ENCODE measurements at places on chromosomes 5 and 9. TPM values are rescaled to one million over a fixed set of nuclear protein-coding genes. Genes with fewer than 3 reads are reported as not detected.

Gene TMEM171
- total RNA-seq: not detected

Gene OR13C2
- not detected for total RNA-seq

Gene DND1
- 0.34 TPM for total RNA-seq

Gene ADCY2
- total RNA-seq: 0.32 TPM

DNA sequence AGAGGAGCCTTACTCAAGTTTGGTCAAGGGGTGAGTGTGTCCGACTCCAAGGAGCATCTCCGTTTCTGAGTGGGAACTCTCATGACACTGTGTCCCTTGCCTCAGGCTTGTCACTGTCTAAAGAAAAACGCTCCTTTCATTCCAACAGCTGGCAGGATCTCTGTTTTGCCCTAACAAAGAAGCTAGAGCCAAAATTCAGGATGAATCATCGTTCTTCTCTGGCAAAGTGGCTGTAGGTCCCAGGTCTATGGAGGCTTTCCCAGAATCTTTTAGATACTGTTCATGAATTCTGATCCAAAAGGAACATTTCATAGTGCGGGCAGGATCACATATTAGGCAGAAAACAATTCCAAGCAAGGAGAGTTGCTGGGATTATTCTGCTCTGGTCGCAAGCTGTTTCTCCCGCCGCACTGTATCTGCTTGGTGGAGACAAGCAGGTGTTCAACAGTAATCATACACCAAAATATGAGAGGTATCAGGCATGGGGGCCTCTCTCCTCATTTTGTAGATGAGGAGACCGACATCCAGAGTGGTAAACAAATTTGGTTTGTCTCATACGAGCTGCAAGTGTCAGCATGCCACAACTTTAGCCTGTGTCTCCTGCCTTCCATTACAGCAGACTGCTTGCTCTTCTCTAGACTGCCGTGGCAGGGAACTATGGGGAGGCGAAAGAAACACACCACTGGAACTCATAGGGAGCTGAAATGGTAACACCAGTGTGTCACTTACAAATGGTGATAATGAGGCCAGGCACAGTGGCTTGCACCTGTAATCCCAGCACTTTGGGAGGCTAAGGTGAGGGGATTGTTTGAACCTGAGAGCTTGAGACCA lies 72.6 kb downstream of the ENTREP1 start:
- no peak for DNase-seq

GRCh38 chr5:170273968-170274710 lies 23.4 kb downstream of the LCP2 start:
- no peak for DNase-seq

GRCh38 chr9:4852419-4852818 lies 59.7 kb downstream of the RCL1 start:
- DNase-seq: no peak

- DNase-seq: peak; percentile 66
Measured at GRCh38 chr5:141476132-141476911, 556 bp downstream of the PCDHGC3 start.

- DNase-seq: no peak
Measured at GRCh38 chr9:90105773-90106172, 501.0 kb downstream of the GADD45G start.

DNA sequence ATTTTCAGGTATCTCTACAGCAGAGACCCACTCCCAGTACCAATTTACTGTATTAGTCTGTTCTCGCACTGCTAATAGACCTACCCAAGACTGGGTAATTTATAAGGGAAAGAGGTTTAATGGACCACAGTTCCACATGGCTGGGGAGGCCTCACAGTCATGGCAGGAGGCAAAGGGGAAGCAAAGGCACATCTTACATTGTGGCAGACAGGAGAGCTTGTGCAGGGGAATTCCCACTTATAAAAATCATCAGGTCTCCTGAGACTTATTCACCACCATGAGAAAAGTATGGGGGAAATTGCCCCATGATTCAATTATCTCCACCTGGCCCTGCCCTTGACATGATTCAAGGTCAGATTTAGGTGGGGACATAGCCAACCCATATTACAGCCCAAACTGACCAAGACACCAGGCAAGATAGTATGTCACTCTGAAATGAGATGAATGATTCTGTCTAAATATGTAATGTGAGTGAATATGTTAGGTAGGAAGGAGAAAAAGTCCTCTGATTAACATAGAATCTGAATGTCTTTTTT lies 182.5 kb upstream of the CDH12 start:
- DNase-seq: no peak
